ENCODE measurements at places on chromosomes 3 and 15.

DNA sequence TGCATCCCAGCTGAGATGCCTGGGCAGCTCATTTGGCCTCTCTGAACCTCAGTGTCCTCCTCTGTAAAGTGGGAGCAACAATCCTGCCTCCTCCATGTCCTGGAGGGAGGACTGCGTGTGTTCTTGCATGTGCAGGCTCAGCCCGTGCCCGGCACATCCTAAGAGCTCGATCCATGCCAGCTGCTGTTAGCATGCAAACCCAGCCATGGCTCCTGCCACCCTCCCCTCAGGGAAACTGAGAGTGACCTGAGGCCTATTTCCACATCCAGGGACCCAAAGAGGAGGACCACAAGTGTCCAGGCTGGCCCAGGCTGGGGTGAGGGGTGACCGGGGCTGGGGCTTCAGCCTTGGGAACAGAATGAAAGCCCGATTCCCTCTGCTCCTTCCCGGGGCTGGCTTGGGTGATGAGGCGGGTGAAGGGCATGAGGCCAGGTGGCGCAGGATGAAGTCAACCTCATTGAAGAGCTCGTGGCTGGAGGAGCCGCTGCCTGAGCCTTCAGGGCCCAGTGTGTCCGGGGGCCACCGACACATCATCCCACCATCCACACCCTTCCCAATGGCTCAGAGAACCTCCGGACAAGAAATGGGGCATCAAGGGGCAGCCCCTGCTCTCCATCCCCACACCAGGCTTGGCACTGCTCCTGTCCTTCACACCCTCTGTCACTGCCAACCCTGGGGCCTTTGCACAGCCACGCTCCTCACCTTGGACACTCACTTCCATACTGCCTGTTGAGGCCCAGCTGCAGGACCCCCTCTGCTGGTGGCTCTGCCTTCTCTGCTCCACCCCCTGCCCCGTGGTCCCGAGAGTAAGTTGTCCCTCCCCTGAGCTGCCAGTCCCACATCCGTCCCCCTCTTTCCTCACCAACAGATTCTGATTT lies 42.5 kb downstream of the ADAMTS7 start:
- DNase-seq, result no peak

DNA sequence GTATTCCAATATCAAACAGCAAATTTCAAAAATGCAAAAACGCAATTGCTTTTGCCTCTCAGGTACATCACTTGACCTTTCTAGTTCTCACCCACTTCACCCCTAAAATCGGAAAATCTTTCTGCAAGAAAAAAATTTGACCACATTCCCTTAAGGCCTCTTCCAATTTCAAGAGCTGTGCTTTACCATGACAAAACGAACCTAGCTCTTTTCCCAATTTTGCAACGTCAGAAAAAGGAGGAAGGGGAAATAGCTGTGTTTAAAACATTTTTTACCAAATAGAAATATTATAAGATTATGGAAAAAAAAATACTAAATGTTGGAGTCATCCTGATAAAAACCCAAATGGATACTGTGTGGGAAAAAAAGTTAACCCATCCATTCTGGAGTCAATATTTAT lies 1.1 kb upstream of the NR2C2 start:
- DNase-seq, result no peak

DNA sequence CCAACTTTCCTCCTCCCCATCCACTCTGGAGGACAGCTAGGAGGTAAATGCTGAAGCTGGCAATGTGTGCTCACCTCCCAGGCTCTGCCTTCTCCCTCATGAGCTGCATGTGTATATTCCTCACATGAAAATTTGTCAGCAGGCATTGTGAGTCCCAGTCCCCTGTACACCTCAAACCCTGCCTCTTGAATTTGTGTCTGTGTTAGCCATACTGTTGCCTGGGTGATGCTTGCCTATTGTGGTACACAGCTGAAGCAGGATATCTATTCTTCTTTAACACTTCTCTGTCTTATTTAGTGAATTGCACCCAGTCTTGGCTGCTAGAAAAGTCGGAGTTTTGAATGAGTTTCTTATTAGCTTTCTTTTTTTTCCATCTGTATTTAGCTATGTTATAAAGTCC lies 586.0 kb upstream of the TGFBR2 start:
- no peak for DNase-seq

DNA sequence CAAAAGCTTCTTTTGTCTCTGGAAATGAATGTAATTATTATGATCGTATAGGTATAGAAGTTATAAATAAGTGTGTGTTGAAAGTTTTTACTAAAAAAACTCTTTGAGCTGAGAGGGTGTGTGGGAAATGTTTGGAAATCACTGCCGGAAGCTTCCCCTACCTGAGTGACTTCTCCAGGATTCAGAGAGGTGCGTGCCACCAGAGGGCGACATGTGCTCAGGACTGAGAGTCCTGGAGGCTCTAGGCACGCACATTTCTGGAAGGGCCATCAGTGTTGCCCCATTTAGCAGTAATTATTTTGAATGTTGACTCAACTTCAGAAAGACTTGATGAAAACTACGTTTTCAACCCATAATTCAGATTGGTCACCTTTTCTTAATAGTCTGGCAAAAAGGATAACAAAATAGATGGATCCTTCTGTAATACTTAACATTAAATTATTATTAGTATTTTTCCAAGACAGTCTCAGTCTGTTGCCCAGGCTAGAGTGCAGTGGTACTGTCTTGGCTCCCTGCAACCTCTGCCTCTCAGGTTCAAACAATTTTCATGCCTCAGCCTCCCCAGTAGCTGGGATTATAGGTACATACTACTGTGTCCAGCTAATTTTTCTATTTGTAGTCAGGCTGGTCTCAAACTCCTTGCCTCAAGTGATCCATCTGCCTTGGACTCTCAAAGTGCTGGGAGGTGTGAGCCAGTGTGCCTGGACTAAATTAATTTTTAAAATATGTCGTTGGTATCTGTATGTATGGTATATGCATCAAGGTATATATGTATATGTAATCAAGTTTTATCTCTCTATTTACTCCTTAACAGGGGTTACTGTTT lies 34.5 kb downstream of the GPR171 start:
- peak; percentile 48 for DNase-seq

GRCh38 chr15:100570735-100571313 lies 31.2 kb downstream of the LINS1 start:
- no peak for DNase-seq

- DNase-seq, result no peak
Measured at GRCh38 chr15:53397041-53397616, 362.3 kb downstream of the WDR72 start.

GRCh38 chr3:169311381-169311780 lies 352.1 kb downstream of the MECOM start:
- no peak for DNase-seq

DNA sequence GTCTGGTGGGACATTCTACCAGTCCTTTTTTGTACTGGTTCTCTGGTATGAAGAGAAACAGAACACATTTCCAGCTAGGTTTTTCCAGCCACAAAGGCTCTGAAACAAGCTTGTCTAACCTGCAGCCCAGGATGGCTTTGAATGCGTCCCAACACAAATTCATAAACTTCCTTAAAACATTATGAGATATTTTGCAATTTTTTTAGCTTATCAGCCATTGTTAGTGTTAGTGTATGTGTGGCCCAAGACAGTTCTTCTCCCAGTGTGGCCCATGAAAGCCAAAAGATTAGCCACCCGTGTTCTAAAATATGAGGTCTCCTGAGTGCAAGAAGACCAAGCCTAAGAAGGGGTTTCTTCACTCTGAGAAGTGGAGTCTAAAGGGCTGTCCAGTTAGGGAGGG lies 18.4 kb upstream of the TIMP4 start:
- DNase-seq, result no peak

DNA sequence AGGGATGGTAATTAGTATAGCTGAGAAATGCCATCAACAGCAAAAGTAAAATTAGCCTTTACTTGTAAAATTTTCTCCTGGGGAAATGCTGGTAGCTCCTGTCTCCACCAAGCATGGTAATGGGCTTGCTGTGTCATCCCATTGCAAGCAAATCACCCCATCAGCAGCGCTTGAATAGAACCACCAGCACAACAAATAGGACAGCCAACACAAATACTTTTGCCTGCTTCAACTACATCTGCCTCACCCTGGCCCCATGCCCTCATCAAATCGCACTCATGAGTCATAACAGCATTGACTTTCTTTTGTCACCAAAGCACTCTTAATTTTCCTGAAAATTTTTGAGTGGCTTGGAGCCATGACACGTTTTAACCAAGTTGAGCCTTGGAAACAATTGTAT lies 52.6 kb downstream of the ERC2 start:
- DNase-seq, result no peak

DNA sequence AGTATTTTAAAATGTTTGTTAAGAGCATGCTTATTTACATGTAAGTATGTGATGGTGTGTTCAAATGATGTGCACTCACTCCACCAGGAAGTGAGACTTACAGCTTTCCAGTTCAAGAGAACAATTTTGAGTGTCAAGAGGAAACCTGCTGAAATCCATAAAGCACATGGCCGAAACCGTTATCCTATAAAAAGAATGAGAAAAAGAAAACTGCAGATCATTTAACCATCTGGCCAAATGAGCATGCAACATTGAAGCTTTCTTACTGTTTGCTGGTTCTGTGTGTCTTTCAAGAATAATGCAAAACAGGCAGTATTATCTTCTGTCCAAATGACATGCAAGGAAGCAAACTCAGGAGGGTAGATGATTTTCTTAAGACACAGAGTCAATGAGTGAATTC lies 26.3 kb downstream of the GABRR3 start:
- DNase-seq, result no peak

DNA sequence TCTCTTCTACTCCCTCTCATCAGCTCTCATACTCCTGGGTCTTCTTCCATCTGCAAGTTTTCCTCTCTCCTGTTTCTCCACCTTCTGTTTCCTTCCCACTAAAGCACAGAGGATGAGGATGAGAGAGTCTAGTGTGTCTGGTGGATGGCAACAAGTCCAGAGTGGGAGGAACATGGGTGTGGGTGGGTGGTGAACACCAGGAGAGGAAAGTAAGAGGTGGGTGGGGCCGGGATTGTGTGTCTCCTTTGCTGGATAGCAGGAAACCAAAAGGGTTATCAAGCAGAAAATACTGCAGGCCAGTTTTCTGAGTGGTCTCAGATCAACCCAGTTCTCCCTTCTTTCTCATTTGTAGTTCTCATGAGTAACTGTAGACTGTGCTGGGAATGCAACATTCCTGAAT lies 52.9 kb upstream of the EPHB1 start:
- no peak for DNase-seq

GRCh38 chr3:16130066-16130465 lies 44.4 kb upstream of the GALNT15 start:
- no peak for DNase-seq

GRCh38 chr3:129722527-129722926 lies 116.1 kb upstream of the PLXND1 start:
- no peak for DNase-seq

GRCh38 chr3:67713764-67714469 lies 59.5 kb upstream of the SUCLG2 start:
- DNase-seq, result no peak

GRCh38 chr3:120678331-120678947 lies 3.6 kb downstream of the HGD start:
- DNase-seq, result peak; percentile 68

Data from mammary epithelial cell (primary cell).